ENCODE measurements at places on chromosomes 6 and 20. TPM values are rescaled to one million over a fixed set of nuclear protein-coding genes. Genes with fewer than 3 reads are reported as not detected.

- H3K27ac ChIP-seq = no peak overlapping the region
- peaks cover 4% of the 10 kb centered on the region for H3K27me3 ChIP-seq
- no peak for DNase-seq
- H3K4me3 ChIP-seq = no peak overlapping the region
- peaks cover 7% of the 10 kb centered on the region for H3K4me1 ChIP-seq
Observed at GRCh38 chr20:50787181-50787580, 7.7 kb upstream of the BCAS4 start.

- H3K27ac ChIP-seq = no peak within 1 kb of the TSS
- peaks cover 60% of the 10 kb centered on the region for H3K4me1 ChIP-seq
- no peak within 1 kb of the TSS for H3K4me3 ChIP-seq
- H3K27me3 ChIP-seq = no peaks in the 10 kb centered on the region
- DNase-seq = no peak
Observed at GRCh38 chr6:154356690-154357089, at the start of gene IPCEF1. TSS of gene IPCEF1 (minus strand) at chr6:154356803. CDS start at chr6:154265947, 90,856 bp downstream.

GRCh38 chr6:155762649-155763048 lies 307.0 kb upstream of the NOX3 start:
- DNase-seq = no peak
- no peaks in the 10 kb centered on the region for H3K36me3 ChIP-seq
- H3K27ac ChIP-seq = no peak overlapping the region
- no peaks in the 10 kb centered on the region for H3K27me3 ChIP-seq

DNA sequence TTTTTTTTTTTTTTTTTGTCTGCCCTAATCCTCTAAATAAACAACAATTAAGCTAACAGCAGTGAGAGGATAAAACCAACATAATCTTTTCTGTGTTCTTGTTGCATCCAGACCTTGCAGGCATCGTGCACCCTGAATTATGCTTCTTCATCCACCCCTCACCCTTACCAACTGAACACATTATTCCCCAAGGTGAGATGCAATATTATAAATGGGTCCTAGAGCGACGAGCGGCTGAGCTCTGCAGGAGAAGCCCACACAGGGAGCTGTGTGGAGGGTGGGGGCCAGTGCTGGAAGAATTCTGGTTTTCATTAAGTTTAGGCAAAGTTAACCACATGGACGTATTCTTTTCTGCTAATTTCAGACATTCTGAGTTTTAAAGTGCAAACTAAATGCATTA lies 32.2 kb upstream of the NXT1 start:
- H3K4me3 ChIP-seq = no peak overlapping the region
- no peak for DNase-seq
- no peaks in the 10 kb centered on the region for H3K27me3 ChIP-seq
- H3K36me3 ChIP-seq = peaks cover 2% of the 10 kb centered on the region
- H3K4me1 ChIP-seq = no peaks in the 10 kb centered on the region
- no peak overlapping the region for H3K27ac ChIP-seq

- H3K36me3 ChIP-seq = peaks cover 8% of the 10 kb centered on the region
- no peak overlapping the region for H3K4me3 ChIP-seq
- no peak for DNase-seq
- no peaks in the 10 kb centered on the region for H3K27me3 ChIP-seq
- peaks cover 7% of the 10 kb centered on the region for H3K4me1 ChIP-seq
- H3K27ac ChIP-seq = no peak overlapping the region
Observed at GRCh38 chr6:5557506-5557905, 296.2 kb downstream of the FARS2 start.

- peaks cover 5% of the 10 kb centered on the region for H3K4me1 ChIP-seq
- no peaks in the 10 kb centered on the region for H3K36me3 ChIP-seq
- peaks cover 18% of the 10 kb centered on the region for H3K27me3 ChIP-seq
- H3K4me3 ChIP-seq = no peak overlapping the region
- no peak for DNase-seq
Observed at GRCh38 chr6:29909985-29910384, 32.3 kb upstream of the HLA-A start.

DNA sequence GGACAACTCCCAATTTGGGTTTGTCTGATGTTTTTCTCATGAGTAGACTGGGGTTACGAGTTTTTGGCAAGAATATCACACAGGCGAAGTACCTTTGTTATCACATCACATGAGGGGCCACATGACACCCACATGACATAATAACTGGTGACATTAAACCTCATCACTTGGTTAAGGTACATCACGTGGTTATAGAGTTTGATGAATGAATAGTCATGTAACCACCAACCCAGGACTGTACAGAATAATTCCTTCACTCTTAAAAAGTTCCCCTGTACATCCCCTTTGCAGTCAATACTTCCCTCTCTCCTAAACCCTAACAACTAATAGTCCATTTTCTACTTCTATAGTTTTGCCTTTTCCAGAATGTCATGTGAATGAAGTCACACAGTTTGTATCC lies 83.4 kb downstream of the REV3L start:
- H3K27me3 ChIP-seq = no peaks in the 10 kb centered on the region
- peaks cover 36% of the 10 kb centered on the region for H3K36me3 ChIP-seq
- DNase-seq = no peak
- H3K27ac ChIP-seq = no peak overlapping the region

DNA sequence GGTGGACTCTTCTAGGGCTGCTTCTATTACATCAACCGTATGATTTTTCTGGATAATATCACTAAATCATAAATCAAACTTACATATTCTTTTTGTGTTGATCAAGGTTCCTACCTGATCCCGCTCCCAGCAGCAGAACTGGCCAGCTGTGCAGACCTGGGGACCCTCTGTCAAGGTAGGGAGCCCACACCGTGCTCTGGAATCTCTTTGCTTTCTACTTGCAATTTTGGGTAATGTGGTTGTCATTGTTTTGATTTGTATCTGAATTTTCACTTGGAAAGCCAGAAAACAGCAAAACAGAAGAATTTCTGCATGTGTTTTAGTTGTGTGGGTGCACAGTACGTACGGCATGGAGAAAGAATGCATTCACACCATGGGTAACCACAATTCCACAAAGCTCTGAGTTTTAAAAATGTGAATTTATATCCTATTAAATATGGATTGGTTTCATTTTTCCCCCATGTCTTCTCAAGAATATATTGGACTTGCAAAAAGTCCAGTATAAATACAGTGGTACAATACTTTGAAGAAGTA lies 80.1 kb downstream of the ADGRG6 start:
- no peak overlapping the region for H3K27ac ChIP-seq
- H3K4me1 ChIP-seq = no peaks in the 10 kb centered on the region
- no peak overlapping the region for H3K4me3 ChIP-seq
- no peaks in the 10 kb centered on the region for H3K36me3 ChIP-seq

DNA sequence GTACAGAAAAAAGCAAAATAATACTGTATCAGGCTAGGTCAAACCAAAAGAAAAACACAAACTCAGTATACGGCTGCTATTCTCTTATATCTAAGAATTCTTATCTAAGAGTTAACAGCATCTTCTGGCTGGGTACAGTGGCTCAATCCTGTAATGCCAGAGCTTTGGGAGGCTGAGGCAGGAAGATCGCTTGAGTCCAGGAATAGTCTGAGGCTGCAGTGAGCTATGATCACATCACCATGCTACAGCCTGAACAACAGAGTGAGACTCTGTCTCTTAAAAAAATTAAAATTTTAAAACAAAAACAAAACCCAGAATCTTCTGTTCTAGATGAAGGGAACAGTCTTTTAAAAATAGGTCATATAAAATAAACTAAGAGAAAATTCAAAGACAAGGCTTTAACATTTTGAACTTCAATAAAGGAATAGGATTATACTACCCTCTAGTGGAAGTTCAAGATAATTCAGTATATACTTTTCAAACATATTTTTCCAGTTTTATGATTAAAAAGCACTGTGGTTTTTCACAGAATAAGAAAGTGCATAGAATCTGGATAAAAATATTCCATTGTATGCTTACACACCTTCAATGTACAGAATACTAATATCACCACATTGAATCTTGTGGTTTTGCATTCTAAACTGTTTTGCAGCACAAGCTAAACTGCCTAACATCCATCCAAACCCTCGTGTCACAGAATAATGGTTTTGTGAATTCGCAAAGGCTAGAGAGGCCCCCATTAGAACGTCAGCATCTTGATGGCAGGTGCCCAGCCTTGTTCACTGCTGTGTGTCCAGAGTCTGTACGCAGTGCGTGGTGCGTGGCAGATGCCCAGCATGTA lies 39.3 kb downstream of the DTNBP1 start:
- peak overlapping the region; percentile 51 for H3K27ac ChIP-seq
- DNase-seq = no peak
- peaks cover 16% of the 10 kb centered on the region for H3K36me3 ChIP-seq
- H3K27me3 ChIP-seq = no peaks in the 10 kb centered on the region
- no peak overlapping the region for H3K4me3 ChIP-seq

DNA sequence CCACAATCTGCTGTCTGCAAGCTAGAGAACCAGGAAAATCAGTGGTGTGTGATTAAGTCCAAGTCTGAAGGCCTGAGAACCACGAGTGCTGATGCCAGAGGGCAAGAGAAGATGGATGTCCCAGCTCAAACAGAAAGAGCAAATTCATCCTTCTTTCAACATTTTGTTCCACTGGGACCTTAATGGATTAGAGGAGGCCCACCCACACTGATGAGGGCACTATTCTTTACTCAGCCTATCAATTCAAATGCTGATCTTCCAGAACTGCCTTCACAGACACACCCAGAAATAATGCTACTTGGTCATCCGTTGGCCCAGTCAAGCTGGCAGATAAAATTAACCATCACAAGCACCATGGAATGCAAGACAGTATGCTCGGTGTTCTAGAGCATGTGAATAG lies 226.6 kb upstream of the SASH1 start:
- H3K4me3 ChIP-seq = no peak overlapping the region
- DNase-seq = no peak
- no peaks in the 10 kb centered on the region for H3K36me3 ChIP-seq
- peaks cover 15% of the 10 kb centered on the region for H3K27me3 ChIP-seq
- no peaks in the 10 kb centered on the region for H3K4me1 ChIP-seq

DNA sequence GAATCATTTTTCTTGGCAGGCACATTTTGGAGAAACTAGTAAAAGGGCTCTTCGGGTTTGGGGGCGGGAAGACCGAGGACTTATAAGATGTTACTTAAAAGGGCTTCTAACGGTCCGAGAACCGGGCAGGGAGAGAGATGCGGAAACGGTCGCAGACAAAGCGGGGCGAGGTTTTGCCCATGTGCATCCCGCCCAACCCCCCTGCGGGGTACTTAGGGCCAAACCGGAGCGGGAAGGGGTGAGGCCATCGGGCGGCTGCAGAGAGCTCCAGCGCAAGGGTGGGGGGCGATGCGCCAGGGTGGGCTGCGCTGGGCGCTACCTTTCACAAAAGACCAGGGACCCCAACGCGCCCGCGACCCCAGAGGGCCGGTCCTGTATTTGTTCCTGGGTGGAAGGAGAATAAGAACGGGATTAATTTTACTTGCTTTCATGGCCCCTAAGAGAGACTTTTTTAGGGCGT lies 616 bp downstream of the TUBB start:
- peaks cover 16% of the 10 kb centered on the region for H3K27me3 ChIP-seq
- H3K4me1 ChIP-seq = peaks cover 54% of the 10 kb centered on the region
- peak overlapping the region; percentile 97 for H3K4me3 ChIP-seq
- peak overlapping the region; percentile 100 for H3K27ac ChIP-seq

DNA sequence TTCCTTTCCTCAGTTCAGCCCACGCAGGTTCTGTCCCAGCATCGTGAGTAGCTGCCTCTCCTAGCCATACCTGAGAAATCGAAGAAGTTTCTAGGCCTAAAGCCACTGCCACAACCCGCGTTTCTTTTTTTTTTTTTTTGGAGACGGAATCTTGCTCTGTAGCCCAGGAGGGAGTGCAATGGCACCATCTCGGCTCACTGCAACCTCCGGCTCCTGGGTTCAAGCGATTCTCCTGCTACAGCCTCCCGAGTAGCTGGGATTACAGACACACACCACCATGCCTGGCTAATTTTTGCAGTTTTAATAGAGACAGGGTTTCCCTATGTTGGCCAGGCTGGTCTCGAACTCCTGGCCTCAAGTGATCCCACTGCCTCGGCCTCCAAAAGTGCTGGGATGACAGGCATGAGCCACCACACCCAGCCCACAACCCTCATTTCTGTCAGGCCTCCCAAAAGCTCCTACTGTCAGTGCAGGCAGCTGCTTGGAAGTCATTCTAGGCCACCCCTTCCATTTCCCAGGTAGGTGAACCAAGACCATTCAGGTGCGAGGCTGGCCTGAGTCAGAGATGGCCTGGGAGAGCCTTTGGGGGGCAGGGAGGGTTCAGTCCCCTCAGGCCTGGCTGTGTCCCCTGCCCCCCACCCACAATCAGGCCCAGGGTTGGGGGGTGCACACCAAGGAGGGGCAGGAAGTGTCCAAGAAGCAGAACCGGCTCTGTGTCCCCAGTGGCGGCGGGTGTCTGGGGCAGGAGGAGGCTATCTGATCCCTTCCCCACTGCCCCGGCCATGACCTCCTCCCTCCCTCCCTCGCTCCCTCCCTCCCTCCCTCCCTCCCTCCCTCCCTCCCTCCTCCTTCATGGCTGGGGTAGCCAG lies 47.2 kb downstream of the NOL4L start:
- H3K27me3 ChIP-seq = no peaks in the 10 kb centered on the region
- H3K4me3 ChIP-seq = peak overlapping the region; percentile 85
- peaks cover 74% of the 10 kb centered on the region for H3K4me1 ChIP-seq
- no peak for DNase-seq
- H3K27ac ChIP-seq = peak overlapping the region; percentile 95

DNA sequence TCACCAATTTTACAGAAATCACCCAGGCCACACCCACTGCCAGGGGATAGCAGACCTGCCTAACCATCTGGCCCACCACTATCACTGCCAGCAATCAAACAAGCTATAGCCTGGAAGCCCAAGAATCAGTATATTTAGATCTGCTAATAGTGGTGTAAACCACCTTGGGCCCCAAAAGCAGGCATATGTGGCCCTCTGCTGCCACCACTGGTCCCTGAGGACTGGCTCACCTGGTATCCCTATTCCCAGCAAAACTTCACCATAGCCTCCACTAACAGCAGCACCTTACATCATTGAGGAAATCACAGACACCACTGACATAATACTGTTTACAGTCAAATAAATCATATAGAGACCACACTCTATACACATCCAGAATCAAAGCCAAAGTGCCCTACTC lies 880.4 kb upstream of the MAN1A1 start:
- no peak overlapping the region for H3K27ac ChIP-seq
- H3K27me3 ChIP-seq = no peaks in the 10 kb centered on the region
- no peak overlapping the region for H3K4me3 ChIP-seq
- DNase-seq = no peak
- H3K36me3 ChIP-seq = no peaks in the 10 kb centered on the region
- no peaks in the 10 kb centered on the region for H3K4me1 ChIP-seq

GSTA5 gene
- total RNA-seq = not detected

NKX2-2 gene
- total RNA-seq = not detected

OPRM1 gene
- total RNA-seq = not detected

PRND gene
- total RNA-seq = not detected

CDK19 gene
- 9.2 TPM for total RNA-seq

DEFB132 gene
- not detected for total RNA-seq

GMPR gene
- total RNA-seq = 2.6 TPM

PCMT1 gene
- total RNA-seq = 91.2 TPM

Data from activated naive CD8-positive, alpha-beta T cell treated with anti-CD3 and anti-CD28 coated beads for 36 hours (primary cell).